NCI-H1105 treated with DMSO at 0.1 percent for 48 hours (cell line): ENCODE measurements at places on chromosomes 1 and 21.

- DNase-seq: peak; percentile 35
These were observed 16.7 kb upstream of the LYST start for GRCh38 chr1:235883261-235883927.

GRCh38 chr1:200473698-200474371 is 64.0 kb upstream of the ZNF281 start:
- no peak for DNase-seq

DNA sequence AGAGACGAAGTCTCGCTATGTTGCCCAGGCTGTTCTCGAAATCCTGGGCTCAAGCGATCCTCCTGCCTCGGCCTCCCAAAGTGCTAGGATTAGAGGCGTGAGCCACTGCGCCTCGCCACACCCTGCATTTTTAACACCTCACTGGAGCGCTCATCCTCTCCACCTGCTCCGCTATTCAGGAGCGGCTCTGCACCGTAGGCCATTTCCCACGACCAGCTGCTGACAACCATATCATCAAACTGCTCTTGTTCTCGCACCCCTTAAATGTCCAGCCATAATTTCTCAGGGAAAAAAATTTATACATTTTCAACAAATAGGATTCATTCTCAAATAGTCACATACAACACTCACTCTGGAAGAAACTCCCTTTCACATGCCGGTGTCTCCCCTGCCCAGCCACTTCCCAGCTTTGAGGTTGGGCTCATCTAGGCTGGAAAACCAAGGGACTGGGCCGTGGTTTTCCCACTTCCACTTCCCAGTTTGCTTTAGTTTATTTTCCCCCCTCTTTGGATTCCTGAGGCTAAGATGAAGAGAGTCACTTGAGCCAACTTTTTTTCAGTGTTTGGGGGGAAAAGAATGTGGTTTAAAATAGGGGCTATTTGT is 639 bp upstream of the IPO9 start:
- no peak for DNase-seq

DNA sequence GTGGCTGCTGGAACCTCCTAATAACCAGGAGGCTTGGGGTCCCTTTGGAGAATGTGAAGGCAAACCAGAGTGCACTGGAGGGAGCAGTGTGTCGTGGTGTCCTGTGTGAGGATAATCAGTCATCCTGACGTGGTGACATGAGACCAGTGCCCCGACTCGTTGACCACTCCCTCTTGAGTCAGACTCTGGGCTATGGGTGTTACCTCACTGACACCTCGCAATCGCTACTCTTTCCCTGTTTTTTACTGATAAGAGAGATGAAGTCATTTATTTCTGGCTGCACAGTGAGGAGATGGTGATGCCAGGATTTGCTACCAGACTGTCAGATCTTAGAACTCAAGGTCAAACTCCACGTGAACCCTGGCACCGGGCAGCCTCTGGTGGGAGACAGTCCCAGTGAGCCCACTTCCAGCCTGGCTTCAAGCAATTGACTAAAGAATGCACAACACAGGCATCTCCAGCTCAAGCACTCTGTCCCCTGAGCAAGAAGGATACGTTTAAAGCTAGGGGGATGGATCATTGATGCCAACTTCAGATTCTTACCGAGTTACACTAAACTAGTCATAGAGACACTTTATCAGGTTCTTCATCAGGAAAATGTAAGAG is 30.3 kb downstream of the UBASH3A start:
- no peak for DNase-seq

DNA sequence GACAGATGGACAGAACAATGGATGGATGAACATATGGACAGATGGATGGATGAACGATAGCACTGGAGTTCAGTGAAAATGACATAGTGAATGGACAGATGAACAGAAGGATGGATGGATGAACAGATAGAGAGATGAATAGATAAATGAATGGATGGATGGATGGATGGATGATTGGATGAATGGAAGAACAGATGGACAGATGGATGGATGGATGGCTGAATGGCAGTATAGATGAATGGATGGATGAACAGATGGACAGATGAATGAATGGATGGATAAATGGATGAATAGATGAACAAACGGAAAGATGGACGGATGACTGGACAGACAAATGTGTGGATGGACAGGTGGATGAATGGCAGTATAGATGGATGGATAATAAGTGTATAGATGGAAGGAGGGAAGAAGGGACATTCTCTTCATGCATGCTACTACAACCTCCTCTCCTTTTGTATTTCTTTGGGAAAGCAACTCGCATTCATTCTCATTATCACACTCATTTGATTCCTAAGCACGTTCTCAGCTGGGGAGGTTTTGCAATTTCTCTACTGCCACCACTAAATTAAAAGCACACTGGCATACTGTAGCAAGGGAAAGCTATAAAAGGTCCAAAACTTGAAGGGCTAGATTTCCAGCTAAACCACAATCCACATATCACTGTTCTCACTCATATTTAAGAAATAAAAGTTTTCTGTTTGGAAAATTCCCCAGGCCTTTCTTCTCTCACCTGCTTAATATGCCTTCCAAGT is 34.1 kb downstream of the SUSD4 start:
- no peak for DNase-seq

GRCh38 chr1:22841860-22842281 is 130.8 kb downstream of the LACTBL1 start:
- DNase-seq: peak; percentile 52

GRCh38 chr21:44952116-44952928 is 12.5 kb downstream of the SLX9 start:
- no peak for DNase-seq

DNA sequence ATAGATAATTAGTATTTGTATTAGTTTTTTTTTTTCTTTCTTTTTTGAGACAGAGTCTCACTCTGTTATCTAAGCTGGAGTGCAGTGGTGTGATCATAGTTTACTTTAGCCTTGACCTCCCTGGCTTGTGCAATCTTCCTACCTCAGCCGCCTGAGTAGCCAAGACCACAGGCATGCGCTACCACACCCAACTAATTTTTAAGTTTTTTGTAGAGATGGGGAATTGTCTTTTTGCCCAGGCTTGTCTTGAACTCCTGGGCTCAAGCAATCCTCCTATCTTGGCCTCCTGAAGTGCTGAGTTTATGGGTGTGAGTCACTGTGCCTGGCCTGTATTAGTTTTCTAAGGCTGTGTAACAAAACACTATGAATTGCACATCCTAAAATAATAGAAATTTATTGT is 58.3 kb downstream of the MSH4 start:
- DNase-seq: no peak

- no peak for DNase-seq
These were observed 103.9 kb downstream of the ADGRL4 start for GRCh38 chr1:78902641-78903040.

DNA sequence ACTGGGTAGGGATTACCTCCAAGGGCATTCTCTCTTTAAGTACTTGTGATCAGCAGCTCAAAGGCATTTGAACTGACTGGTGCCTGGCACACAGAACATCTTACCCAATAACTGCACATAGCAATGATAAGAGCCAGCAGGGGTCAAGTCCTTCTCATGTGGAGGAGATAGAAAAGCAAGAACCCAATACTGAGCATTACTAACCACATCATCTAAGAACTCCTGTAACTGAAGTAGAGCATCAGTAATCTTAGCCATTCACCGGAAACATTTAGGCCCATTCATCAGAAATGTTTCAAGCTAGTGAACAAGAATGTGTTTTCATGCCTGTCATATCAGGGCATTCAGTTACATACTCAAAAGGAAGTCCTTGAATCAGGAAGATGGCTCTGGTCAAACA is 33.6 kb upstream of the THEM4 start:
- no peak for DNase-seq

DNA sequence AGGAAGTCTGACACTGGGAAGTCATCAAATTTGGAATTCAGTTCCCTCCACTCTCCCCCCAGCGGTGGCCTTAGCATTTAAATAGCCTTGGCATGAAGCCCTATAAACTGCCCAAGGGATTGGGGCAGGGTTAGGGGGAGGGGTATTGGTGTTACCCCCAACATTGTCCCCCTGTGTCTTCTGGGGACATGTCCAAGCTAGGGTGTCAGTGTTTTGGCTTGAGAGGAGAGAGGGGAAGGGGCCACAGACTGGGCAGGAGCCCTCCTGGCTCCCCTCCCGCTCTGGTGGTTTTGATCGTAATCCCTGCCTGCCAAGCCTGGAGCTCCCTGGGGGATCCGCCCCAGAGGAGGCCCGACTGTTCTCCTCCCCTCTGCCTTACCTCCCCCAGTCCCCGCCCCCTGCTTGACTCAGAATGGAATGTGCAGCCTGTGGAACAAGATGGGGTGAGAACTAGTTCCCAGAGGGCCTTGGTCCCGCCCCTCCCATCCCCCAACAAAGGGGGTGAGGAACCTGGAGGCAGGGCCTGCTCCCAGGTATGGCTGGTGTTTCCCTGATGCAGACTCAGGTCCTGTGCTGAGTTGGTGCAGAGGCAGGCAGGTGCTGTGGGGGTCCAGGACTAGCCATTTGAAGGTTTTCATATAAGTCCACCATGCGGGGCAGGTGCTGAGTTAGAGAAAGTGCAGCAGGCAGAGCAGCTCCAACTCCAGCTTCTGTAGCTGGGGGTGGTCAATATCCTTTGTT is 7.4 kb downstream of the SOX13 start:
- DNase-seq: peak; percentile 48

DNA sequence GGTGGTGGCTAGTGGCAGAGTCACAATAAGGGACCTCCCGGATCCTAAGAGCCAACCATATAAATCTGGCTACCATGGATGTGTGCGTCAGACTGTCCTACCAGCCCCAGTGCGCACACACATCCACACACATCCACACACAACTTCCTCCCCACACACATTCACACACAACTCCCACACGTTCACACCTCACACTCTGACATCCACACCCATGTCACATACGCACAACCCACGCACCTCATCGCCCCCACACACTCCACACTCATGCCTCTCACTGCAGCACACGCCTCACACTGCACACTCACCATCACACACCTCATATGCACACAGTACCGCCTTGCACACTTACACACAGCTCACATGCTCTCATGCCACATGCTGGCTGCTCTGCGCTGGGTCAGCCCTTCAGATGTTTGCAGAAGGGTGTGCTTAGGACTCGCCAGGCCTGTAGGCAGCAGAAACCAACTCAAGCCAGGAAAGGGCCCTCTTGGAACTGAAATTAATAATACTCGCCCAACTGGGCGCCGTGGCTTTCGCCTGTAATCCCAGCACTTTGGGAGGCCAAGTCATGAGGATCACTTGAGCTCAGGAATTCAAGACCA is 3.0 kb downstream of the LDLRAD2 start:
- no peak for DNase-seq

- no peak for DNase-seq
These were observed 40.2 kb downstream of the SUSD4 start for GRCh38 chr1:223323491-223324484.

DNA sequence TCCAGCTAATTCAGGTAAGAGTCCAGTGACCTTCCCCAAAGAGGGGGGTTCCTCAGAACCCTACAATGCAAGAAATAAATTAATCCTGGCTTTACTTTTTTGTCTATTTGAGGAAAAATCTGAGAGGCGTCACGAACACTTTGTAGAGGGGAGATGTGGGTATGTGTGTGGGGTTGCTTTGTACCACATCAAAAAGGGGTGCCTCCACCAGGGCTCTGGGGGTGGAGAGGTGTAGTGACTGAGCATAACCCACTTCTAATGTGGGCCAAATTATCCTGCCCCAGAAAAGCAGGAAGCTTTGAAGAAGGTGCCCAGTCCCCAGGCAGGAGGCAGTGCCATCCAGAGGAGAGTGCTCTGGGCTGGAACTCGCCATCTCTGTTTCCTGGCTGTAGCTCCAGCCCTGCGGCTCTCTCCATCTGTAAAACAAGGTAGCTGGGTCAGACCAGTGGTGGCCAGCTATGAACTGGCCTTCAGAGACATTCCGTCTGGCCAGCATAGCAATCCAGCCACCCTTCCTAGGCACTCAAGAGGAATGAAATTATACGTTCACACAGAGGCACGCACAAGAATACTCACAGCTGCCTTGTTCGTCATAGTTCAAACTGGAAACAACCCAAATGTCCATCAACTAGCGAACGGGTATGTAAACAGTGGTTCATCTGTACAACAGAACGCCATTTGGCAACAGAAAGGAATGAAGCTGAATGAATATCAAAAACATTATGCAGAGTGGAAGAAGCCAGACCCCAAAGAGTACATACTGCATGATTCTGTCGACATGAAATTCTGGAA is 45.4 kb upstream of the TNFRSF1B start:
- no peak for DNase-seq

DNA sequence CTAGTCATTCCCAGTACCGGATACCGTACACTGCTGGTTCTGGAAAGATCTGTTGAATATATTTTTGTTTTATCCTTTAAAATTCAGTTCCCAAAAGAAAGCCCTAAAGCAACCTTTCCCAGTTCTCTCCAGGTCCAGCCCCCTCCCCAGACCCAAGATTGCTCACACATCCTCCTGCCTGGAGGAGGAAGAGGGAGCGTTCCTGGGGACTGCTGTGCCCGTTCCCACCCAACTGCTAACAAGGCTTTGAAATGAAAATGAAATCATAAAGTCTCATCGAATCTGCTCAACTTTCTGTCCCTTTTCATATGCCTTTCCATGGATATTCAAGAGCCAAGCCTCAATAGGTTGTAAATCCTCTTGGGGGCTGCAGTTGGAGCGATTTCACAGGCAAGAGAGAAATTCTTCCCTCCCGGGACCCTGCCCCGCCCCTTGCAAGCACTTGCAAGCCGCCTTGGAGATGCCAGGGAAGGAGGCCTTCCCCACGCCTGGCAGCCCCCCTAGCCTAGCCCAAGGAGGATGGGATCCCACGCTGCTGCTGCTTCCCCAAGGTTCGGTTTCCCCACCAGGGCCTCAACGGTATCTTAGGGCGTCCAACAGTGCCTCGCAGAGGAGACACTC is 113.2 kb upstream of the CACHD1 start:
- DNase-seq: no peak

GRCh38 chr21:46544824-46545223 is 60.1 kb downstream of the S100B start:
- no peak for DNase-seq

- no peak for DNase-seq
These were observed 69.2 kb downstream of the UBE4B start for GRCh38 chr1:10101929-10102328.

DNA sequence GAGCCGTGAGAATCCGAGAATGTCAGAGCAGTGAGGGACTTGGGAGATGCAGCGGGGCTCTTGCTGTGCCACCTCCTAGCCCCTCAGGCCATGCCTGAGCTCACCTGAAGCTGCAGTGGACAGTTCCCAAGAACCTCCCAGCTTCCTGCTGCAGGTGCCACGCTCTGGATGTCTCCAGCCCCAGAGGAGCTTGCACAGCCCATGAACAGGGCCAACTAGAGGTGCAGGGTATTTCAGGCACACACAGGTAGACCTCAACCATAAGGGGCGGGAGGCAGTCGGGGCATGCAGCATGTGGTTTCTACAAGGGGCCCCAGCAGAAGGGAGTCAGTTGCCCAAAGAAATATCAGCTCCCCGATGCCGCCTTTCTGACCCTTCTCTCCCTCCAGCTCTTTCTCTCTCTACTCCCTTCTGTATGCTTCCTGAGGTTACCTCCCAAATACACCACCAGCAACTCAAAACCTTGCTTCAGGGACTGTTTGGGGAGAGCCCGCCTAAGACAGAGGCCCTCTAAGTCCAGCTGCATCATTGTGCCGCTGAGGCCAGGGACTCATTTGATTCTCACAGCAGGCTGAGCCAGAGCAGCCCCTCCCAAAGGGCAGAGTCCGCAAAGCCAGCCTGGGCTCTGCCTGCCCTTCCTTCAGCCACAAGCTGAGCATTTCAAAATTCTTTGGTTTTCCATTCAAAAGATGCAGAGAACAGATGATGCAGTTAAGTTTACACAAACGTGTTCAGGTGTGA is 209.8 kb downstream of the MATN1 start:
- DNase-seq: no peak
